ENCODE measurements at places on chromosomes 6 and 20.

- no peak overlapping the region for H3K4me3 ChIP-seq
- H3K36me3 ChIP-seq: no peaks in the 10 kb centered on the region
- DNase-seq: no peak
- no peak overlapping the region for H3K27ac ChIP-seq
- H3K27me3 ChIP-seq: peaks cover 14% of the 10 kb centered on the region
- H3K4me1 ChIP-seq: peaks cover 13% of the 10 kb centered on the region
These were observed 7.9 kb downstream of the RING1 start for GRCh38 chr6:33216117-33216649.

DNA sequence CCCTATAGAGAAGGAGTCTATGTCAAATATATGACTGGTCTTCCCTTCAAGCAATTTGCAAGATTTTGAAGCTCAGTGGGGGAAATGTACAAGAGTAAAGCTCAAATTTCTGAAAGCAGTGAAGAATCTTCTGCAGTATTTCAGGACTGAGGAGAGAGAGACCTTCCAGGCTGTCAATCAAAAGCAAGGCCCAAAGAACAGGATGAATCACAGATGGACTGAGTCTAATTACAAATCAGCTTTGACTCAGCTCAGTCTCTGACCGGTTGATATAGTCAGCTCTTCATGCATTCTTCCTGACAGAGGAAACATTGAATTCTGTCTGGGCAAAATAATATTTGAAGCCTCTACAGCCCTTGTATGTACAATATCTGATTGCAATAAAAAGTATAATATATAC is 7.7 kb upstream of the HTR1B start:
- H3K27ac ChIP-seq: no peak overlapping the region
- H3K36me3 ChIP-seq: no peaks in the 10 kb centered on the region
- H3K4me3 ChIP-seq: no peak overlapping the region
- DNase-seq: no peak
- H3K27me3 ChIP-seq: peaks cover 3% of the 10 kb centered on the region
- no peaks in the 10 kb centered on the region for H3K4me1 ChIP-seq

DNA sequence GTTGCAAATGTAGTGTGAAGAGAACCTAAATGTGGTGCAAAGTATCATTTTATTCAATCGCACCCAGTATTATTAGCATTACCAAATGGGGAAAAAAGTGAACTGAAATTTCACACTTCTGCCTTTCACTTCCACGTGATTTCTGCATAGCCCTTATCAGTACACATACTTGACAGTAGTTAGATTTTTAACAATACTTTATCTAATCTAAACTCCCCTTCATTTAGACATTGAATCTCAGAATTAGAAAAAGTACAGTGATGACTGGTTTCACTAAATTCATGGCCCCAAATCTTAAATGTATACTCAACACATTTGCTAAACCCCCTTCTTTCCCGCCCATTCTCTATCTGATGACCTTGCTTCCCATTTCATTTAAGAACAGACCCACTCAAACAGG is 14.3 kb downstream of the STX7 start:
- H3K27ac ChIP-seq: no peak overlapping the region
- no peak for DNase-seq
- no peaks in the 10 kb centered on the region for H3K27me3 ChIP-seq
- peaks cover 10% of the 10 kb centered on the region for H3K36me3 ChIP-seq
- H3K4me1 ChIP-seq: no peaks in the 10 kb centered on the region

DNA sequence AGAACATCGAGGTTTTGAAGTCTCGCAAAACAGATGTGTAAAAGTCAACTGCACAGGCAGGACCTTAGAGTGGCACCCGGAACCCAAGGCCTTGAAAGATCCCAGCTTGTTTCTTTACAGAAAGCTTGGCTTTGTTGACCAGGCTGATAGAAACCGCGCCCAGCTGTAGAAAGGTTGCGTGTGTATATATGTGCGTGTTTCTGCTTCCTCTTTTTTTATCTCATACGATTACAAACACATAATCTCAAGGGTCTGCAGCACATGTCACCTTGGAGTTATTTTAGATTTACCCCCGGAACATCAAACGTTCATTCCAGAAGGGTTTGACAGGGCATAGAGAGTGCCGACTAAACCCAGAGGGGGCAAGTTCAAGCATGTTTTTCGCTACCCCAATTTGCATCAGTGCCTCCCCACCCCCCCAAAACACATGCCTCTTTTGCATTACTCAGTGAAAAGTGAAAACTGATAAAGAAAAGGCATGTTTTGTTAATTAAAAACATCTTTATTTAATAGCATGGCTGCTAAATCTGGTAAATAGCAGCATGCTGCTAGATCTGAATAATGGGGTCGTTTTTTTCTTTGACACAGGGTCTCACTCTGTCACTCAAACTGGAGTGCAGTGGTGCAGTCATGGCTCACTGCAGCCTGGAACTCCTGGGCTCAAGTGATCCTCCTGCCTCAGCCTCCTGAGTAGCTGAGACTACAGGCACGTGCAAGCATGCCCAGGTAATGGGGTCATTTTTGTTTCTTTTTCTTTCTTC is 33.2 kb upstream of the NCOA3 start:
- H3K27me3 ChIP-seq: no peaks in the 10 kb centered on the region
- H3K36me3 ChIP-seq: no peaks in the 10 kb centered on the region
- no peaks in the 10 kb centered on the region for H3K4me1 ChIP-seq
- no peak for DNase-seq
- no peak overlapping the region for H3K4me3 ChIP-seq

GRCh38 chr6:142071981-142072380 is 60.7 kb upstream of the GJE1 start:
- no peak overlapping the region for H3K27ac ChIP-seq
- H3K36me3 ChIP-seq: no peaks in the 10 kb centered on the region
- H3K4me1 ChIP-seq: no peaks in the 10 kb centered on the region

- no peaks in the 10 kb centered on the region for H3K27me3 ChIP-seq
- peak overlapping the region; percentile 38 for H3K27ac ChIP-seq
- DNase-seq: no peak
- H3K36me3 ChIP-seq: no peaks in the 10 kb centered on the region
These were observed 81.7 kb upstream of the RIPOR2 start for GRCh38 chr6:25017486-25017885.

- no peaks in the 10 kb centered on the region for H3K27me3 ChIP-seq
- no peak overlapping the region for H3K27ac ChIP-seq
- H3K4me3 ChIP-seq: no peak overlapping the region
- H3K4me1 ChIP-seq: no peaks in the 10 kb centered on the region
- H3K36me3 ChIP-seq: no peaks in the 10 kb centered on the region
- no peak for DNase-seq
These were observed 133.9 kb downstream of the KCNQ5 start for GRCh38 chr6:72755752-72756151.

DNA sequence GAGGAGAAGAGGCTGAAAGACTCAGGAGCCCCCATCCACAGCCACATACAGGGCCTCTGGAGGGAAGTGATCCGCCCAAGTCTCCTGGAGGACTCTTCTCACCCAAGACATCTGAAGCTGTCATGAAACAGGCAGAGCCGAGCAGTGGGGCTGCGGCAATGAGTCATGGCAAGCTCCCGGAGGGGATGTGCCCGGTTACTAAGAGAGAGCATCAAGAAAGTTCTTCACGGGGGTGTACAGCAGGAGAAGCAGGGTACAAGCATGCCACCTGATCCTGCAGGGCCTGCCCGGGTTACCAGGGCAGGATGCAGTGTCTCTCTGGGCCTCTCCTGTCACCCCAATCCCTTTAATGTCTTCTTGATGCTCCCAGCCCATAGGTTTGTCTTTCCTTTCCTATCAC is 21.1 kb downstream of the TRIM26 start:
- no peaks in the 10 kb centered on the region for H3K27me3 ChIP-seq
- no peak overlapping the region for H3K27ac ChIP-seq
- no peaks in the 10 kb centered on the region for H3K4me1 ChIP-seq
- no peak for DNase-seq

DNA sequence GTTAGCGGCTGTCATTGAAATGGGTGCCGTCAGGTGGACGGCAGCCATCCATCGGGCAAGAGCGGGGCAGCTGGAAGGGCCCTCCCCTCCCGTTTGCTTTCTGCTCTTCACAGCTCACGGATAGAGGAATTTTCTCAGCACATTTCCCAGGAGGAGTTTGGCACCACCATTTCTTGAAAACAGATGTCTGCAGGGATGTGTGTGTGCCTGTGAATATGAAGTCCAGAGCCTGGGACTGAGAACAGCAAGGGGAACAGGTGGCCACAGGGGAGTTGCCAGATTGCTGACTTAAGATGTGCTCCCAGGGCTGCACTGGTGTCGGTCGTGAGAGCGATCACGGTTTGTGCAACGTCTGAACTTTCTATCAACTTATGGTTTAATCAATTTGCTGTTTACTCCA is 22.1 kb upstream of the ECI2 start:
- H3K27ac ChIP-seq: no peak overlapping the region
- no peaks in the 10 kb centered on the region for H3K27me3 ChIP-seq
- no peaks in the 10 kb centered on the region for H3K4me1 ChIP-seq
- H3K4me3 ChIP-seq: no peak overlapping the region

DNA sequence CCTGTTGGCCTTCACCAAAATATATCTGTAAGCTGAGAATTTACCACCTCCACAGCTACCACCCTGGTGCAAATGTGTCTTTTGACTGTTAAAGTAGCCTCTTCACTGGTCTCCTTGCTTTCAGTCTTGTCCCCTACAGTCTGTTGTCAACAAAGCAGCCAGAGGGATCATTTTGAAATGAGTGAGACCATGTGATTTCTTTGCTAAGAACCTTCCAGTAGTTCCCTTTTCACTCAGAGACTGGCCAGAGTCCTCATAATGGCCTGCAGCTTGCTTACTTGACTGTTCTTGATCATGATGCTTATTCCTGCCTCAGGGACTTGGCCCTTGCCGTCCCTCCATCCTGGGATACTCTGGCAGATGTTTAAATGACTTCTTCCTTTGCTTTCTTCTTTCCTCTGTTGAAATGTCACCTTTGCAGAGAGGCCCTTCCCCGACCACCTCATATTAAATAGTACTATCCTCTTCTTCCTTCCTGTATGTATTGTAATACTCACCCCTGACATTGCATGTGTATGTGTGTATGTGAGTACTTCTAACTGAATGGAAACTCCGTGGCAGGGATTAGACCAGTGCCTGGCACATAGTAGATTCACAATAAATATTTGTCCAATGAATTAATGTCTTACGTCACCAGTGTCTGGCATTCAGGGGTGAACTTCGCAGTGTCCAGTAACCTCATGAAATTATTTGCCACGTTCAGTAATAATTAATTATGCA is 5.0 kb downstream of the MANBAL start:
- no peaks in the 10 kb centered on the region for H3K27me3 ChIP-seq
- no peak overlapping the region for H3K4me3 ChIP-seq
- H3K36me3 ChIP-seq: no peaks in the 10 kb centered on the region

DNA sequence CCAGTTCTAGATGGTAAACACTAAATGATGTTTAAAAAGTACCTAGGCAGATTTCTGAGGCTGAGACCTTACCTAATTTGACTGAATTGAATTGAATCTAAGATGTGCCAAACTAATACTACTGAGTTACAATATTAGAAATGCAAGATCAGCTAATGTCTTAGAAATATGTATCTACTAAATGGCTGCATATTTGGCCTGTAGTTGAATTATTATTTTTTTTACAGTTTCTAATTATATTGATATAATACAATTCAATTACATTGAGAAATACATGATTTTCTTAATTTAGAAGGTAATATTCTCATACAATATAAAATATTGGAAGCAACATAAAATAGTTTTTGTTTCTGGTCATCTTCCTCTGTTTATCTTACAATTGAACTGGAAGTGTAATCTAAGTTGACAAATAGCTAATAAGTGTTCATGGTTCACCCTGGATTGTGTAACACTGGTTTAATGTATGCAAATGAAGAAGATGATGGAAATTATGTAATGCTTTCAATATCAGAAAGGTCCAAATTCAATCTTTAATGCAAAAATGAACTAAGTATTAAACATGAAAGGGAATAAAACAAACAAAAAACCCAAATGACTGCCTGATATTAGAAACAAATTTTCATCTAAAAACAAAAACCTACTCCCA is 2.9 kb downstream of the MAP3K7 start:
- DNase-seq: no peak
- H3K4me1 ChIP-seq: peaks cover 8% of the 10 kb centered on the region
- H3K36me3 ChIP-seq: no peaks in the 10 kb centered on the region

DNA sequence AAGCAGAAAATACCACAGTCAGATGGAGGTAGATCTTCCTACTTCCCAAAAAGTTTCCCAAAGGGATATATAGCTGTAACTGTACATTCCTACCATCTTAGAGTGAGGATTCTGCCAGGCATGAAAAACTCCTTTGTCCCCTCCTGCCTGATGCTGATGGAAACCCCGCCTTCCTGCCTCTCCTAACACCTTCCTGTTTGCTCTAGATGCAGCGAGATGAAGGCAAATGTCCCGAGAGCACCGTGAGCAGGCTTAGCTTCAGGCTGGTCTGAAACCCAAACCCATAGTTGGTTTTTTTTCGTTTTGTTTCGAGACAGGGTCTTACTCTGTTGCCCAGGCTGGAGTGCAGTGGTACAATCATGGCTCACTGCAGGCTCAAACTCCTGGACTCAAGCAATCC is 55.6 kb downstream of the MYB start:
- H3K4me1 ChIP-seq: no peaks in the 10 kb centered on the region
- H3K36me3 ChIP-seq: no peaks in the 10 kb centered on the region
- H3K4me3 ChIP-seq: no peak overlapping the region
- no peak for DNase-seq

DNA sequence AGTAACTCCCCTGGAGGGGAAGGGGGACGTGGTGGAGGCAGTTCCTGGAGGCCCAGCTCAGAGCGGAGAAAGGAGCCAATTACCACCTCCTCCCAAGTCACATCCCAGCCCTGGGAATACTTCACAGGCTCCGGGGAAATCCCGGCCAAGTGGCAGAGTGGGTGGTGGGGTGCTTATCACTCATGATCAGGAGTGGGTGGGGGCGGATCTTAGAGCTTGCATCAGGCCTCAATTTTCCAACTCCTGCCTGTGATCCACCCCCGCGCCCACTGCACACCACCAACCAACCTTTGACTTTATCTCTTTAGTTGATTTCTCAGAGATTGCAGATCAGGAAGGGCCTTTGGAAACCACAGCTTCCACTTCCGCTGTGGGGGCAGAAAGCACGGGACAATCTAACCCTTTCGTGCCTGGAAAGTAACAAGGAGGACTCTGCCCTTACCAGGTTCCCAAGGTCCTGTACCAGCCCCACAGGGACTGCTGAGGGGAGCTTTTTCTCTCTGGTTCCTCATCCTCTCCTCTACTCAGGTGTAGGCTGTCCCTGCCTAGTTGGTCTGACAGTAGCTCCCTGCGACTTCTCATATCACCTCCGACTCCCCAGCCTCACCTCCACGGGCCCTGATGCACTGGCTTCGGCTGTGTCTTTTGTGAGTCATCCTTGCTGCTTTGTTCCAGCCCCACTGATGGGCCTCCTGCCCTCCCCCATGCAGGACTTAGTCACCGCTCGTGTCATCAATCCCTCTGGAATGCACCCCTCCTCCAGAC is 24.9 kb upstream of the IER3 start:
- H3K27ac ChIP-seq: no peak overlapping the region
- H3K4me1 ChIP-seq: peaks cover 19% of the 10 kb centered on the region
- H3K4me3 ChIP-seq: peak overlapping the region; percentile 5
- H3K36me3 ChIP-seq: no peaks in the 10 kb centered on the region
- no peaks in the 10 kb centered on the region for H3K27me3 ChIP-seq
